Uterus (tissue), 4 donors: ENCODE measurements at places on chromosomes 5 and 9.

- no peak for DNase-seq
Observed at GRCh38 chr9:109399258-109399767, 78.5 kb upstream of the EPB41L4B start.

DNA sequence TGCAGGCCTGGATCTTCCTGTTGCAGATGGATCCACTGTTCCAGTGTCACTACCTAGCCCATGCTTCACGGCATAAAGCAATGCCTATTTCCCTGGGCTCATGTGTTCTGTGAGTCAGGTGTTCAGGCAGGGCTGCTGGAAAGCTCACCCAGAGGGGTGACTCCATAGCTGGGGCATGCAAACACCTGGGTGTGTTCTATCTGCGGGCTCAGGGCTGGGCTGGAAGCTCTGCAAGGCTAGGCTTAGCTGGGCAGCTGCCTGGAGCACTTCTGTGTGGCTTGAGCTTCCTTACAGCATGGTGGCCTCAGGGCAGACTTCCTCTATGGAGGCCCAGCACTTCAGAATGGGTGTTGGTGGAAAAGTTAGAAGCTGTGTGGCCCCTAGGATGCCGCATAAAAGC, 139.9 kb downstream of the GADD45G start:
- no peak for DNase-seq

GRCh38 chr5:132915681-132916080, 42.2 kb downstream of the LEAP2 start:
- DNase-seq, result no peak

GRCh38 chr5:153794327-153794726, 244.4 kb downstream of the FAM114A2 start:
- DNase-seq, result no peak

- no peak for DNase-seq
Observed at GRCh38 chr9:137760426-137760825, 117.2 kb upstream of the CACNA1B start.

GRCh38 chr5:64333886-64334285, 168.2 kb downstream of the RNF180 start:
- DNase-seq, result no peak

DNA sequence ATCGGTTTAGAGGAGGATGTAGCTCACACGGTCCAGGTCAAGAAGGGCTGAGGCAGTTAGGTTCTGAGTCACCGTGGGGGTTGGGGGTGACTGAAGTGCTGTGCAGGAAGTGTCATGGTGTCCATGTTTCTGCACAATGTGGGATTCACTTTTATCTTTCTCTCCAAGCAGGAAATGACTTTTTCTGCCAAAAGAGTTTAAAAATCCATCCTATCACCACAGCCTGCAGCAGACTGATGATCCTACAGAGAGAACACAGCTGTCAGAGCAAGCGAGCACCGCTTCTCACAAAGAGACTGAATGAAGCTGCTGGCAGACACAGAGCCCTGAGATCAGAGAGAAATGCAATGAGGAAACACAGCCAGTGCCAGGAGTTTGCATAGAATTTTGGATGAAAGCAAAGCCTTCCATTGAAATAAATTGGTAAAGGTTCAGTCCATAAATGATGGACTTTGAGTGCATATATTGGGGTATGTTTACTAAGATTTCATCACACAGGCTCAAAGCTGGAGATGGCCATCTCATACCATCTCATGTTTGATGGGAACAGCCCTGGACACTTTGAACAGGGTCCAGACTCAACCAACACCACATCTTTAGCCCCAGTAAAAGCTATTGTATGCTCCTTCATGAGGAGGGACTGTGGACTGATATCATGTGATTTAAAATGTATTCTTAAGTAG, 213.9 kb upstream of the FBXL7 start:
- DNase-seq, result no peak
